Hindlimb muscle (tissue), 1 donor: ENCODE measurements at places on chromosomes 13 and 19. TPM values are rescaled to one million over a fixed set of nuclear protein-coding genes. Genes with fewer than 3 reads are reported as not detected.

The BRCA2 gene
- polyA plus RNA-seq, result 3.0 TPM

The C2CD4C gene
- polyA plus RNA-seq, result 1.3 TPM

The LRP3 gene
- 22.4 TPM for polyA plus RNA-seq

The PIN1 gene
- 78.3 TPM for polyA plus RNA-seq

The ZNF415 gene
- 9.6 TPM for polyA plus RNA-seq

The PEG3 gene
- 197 TPM for polyA plus RNA-seq

The NKG7 gene
- polyA plus RNA-seq, result 2.8 TPM

The MUC16 gene
- 0.03 TPM for polyA plus RNA-seq

The KLK15 gene
- polyA plus RNA-seq, result not detected

The CYP4F22 gene
- not detected for polyA plus RNA-seq

The COX7A1 gene
- polyA plus RNA-seq, result 221 TPM

The POU2F2 gene
- polyA plus RNA-seq, result 2.0 TPM

The SPC24 gene
- polyA plus RNA-seq, result 10.2 TPM

The KLHL26 gene
- polyA plus RNA-seq, result 5.4 TPM

The COMP gene
- 2.0 TPM for polyA plus RNA-seq

The NCAN gene
- polyA plus RNA-seq, result 0.06 TPM

The GAPDHS gene
- not detected for polyA plus RNA-seq

The SELENOV gene
- not detected for polyA plus RNA-seq

The ZNF45 gene
- 15.3 TPM for polyA plus RNA-seq

The TMEM86B gene
- polyA plus RNA-seq, result 2.6 TPM

The C19orf73 gene
- 0.54 TPM for polyA plus RNA-seq

The S1PR2 gene
- polyA plus RNA-seq, result 10.8 TPM

The ZNF737 gene
- 13.0 TPM for polyA plus RNA-seq
